Tracheal epithelial cell (primary cell): ENCODE measurements at places on chromosomes 12 and 14. TPM values are rescaled to one million over a fixed set of nuclear protein-coding genes. Genes with fewer than 3 reads are reported as not detected.

GZMH gene
- not detected in 2 replicates for total RNA-seq

EML5 gene
- 0.96 TPM in 1 of 2 replicates, not detected in the other for total RNA-seq

PZP gene
- not detected in 2 replicates for total RNA-seq

SCN8A gene
- total RNA-seq: 0.48 and 0.64 TPM in 2 replicates

CAPZA3 gene
- total RNA-seq: 0.24 TPM in 1 of 2 replicates, not detected in the other

CMA1 gene
- not detected in 2 replicates for total RNA-seq
